SK-N-MC (cell line): ENCODE measurements at places on chromosomes 2 and 18.

GRCh38 chr2:95052307-95052706 is 26.8 kb downstream of the MAL start:
- DNase-seq = no peak

GRCh38 chr18:13474907-13475545 is 251.3 kb downstream of the FAM210A start:
- no peak for DNase-seq

- DNase-seq = no peak
These were observed 168.3 kb upstream of the VRK2 start for GRCh38 chr2:57878171-57878865.

- DNase-seq = no peak
These were observed 27.2 kb downstream of the CROCC2 start for GRCh38 chr2:240933048-240933965.

DNA sequence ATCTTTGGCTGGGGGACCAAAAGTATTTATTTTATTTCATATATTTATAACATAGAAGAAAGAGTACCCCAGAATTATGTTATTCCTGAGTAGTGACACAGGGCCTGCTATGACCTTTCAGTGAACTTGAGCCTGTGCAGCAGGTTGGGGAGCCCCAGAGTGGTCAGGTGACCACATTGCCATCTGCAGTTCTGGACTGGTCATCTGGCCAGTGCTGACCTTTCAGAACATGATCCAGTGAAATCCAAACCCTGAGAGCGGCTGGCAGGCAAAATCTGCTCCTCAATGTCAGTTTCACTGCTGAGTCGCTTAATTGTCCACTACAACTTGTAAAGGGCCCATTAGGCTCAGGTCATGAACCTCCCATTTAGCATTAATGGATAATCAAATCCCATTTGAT is 336.7 kb upstream of the KCNH7 start:
- DNase-seq = no peak
